ENCODE measurements at places on chromosomes 4 and X. TPM values are rescaled to one million over a fixed set of nuclear protein-coding genes. Genes with fewer than 3 reads are reported as not detected.
A peak's percentile ranks its signal among the peaks of the same experiment; 100 is the strongest.

The RTL5 gene
- 6.9 TPM for total RNA-seq

GRCh38 chr4:99062120-99062519 lies 26.5 kb downstream of the ADH5 start:
- DNase-seq = peak; percentile 46

GRCh38 chr4:183333983-183334382 lies 11.8 kb upstream of the CLDN24 start:
- DNase-seq = no peak

- DNase-seq = peak; percentile 77
These were observed 86.6 kb downstream of the ZNF330 start for GRCh38 chr4:141307241-141307689.

The CFAP299 gene
- 1.1 TPM for total RNA-seq

GRCh38 chr4:10172278-10172921 lies 55.8 kb upstream of the WDR1 start:
- no peak for DNase-seq

DNA sequence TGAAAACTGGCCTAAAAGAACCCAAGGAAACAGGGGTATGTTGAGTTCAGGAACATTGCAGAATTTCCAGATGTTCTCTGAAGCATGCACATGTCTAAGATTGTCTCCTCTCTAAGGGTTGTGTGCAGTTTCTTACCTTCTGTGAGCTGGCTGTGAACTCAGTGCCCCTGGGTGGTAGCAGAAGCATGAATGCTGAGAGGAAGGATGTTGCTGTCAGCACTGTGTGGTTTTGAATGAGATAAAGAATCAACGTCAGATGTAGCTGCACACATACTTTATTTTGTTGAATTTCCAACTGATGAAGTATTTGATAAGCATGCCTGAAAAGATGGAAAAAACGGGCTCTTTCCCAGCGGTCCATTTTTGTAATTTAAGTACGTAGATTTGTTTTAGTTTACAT lies 23.8 kb upstream of the CD38 start:
- no peak for DNase-seq

- no peak for DNase-seq
These were observed 9.9 kb downstream of the BEND4 start for GRCh38 chr4:42142591-42142990.

DNA sequence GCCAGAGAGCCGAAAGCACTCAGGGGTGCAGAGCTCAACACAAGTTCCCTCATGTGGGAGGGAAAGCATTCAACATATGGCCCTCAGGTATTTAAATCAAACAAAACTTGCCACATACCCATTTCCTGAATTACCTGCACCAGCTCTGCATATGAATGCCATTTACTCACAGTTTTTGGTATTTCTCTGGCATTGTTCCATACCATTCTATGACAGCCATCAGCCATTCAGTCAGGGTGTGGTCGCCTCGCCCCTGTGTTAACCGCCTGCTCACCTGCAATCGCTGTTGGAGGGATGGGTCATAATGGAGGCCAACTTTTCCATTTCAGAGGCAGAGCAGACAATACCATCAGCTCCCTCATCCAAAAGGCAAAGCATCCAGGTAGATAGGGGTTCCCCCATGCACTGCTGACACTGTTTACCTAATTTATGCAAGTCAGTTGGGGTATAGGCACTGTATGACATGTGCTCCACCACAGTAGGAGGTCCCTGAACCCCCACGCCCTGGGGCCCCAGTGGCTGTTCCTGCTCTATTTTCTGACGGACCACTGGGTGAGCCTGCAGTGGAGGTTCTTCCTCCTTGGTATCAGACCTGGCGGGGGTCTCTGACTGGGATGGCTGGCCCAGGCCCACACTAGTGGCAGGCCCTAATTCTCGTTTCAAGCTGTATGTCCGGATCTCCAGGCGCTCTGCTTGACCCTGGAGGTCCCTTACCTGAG lies 227.1 kb downstream of the ADGRL3 start:
- no peak for DNase-seq

The VEGFD gene
- 1.5 TPM for total RNA-seq

The PROM1 gene
- 276 TPM for total RNA-seq

The MTNR1A gene
- 1.5 TPM for total RNA-seq

GRCh38 chr4:141660880-141661279 lies 24.5 kb downstream of the IL15 start:
- DNase-seq = no peak

- no peak for DNase-seq
These were observed 534.8 kb downstream of the IQCM start for GRCh38 chr4:149280806-149281205.

DNA sequence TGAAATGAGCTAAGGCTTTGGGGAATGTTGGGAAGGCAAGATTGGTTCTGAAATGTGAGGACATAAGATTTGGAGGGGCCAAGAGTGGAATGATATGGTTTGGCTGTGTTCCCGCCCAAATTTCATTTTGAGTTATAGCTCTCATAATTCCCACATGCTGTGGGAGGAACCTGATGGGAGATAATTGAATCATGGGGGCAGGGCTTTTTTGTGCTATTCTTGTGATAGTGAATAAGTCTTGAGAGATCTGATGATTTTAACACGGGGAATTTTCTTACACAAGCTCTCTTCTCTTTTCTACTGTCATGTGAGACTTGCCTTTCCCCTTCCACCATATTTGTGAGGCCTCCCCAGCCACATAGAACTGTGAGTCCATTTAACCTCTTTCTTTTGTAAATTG lies 157.6 kb upstream of the C1QTNF7 start:
- no peak for DNase-seq

- DNase-seq = no peak
These were observed 3.4 kb downstream of the CPLX1 start for GRCh38 chr4:822361-823175.

GRCh38 chr4:69038582-69038981 lies 57.7 kb upstream of the UGT2B7 start:
- DNase-seq = no peak

DNA sequence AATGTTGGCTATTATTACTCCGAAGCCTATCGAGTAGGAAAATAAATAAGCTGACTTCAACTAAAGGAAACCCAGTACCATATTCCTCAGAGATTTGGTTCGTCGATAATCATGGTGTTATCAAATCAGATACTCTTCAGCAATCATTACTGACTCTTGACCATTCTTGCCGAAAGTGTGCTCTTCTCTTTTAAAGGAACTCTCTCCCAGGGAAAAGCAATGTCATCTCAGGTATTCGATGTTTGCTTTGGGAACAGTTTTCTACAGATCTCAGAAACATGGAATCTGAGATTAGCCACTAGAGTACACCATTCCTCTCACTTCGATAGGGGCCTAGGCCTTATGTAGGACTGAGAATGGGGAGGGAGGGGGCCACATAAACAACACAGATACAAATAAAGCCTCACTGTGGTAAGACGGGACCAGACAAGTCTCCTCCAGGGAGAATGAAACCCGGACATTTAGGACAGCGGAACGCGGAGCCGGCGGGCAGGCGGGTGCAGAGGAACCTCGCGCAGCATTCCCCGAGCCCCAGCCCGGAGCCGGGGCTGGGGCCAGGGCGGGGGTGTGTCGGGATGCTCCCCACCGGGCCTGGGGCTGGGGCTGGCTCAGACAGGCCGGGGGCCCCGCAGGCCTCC lies 581 bp downstream of the DNAJB14 start:
- peak; percentile 58 for DNase-seq

The COL4A6 gene
- total RNA-seq = 3.3 TPM

- DNase-seq = no peak
These were observed 322.2 kb downstream of the ADGRL3 start for GRCh38 chr4:61522312-61522711.

GRCh38 chr4:55395218-55395528 lies 584 bp upstream of the TMEM165 start:
- DNase-seq = no peak

The CXorf58 gene
- total RNA-seq = not detected

The MOB1B gene
- 34.2 TPM for total RNA-seq

DNA sequence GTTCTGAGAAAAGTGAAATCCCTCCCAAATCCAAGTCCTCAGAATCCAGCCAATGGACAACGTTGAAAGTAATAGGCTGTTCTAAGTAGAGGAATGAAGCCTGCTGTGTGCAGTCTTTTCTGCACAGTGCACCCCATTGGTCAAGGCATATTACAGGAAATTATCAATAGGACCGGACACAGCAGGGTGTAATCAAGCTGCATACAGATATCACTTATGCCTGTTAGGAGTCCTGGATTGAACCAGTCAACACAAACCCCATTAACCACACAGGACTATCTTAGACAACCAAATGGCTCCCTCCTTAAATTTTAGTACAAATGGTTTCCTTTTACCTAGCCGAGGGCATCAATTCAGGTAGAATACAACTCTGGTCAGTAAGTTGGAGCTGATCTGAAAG lies 34.2 kb upstream of the MAGEA8 start:
- DNase-seq = no peak

The MAGEA11 gene
- total RNA-seq = not detected

DNA sequence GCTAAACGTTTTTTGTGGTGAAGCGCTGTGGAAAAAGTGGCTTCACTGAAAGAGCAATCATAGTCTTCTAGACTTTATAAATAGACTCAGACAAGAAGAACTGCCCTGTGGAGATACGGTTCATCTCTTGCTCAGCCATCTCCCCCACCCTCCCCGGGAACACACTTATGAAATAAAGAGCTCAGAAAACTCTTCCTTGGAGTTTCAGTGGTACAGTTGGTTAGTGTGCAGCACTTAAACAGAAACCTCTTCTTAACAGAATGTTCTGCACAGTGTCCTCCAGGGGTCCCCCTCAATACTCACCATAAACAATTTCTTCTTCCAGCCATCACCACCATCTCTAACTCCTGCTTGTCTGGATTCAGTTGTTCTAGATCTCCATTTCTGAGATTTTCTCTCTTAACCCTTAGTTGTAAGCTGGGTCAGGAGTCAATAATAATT lies 313.0 kb downstream of the ARHGAP10 start:
- DNase-seq = peak; percentile 53

DNA sequence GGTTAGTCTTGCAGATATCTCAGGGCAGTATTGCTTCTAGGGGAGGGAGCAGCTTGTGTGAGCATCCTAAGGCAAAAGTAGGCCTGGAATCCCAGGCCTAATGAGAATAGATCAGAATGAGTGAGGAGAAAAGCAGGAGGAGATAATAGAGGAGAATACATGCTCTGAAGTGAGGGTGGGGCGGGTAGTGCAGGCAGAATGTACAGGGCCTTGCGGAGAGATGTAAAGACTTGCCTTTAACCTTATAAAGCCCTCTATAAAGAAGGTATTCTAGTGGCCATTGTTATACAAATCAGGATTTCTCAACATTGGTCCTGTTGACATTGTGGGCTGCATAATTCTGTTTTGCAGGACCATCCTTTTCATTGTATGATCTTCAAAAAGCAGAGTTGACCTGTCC lies 855.3 kb downstream of the PCDH7 start:
- DNase-seq = no peak

The TCP11X2 gene
- not detected for total RNA-seq

The PSAPL1 gene
- total RNA-seq = not detected

GRCh38 chr4:110639207-110640090 lies 16.6 kb upstream of the PITX2 start:
- DNase-seq = peak; percentile 61

GRCh38 chrX:154517101-154517781 lies 1.2 kb upstream of the FAM3A start:
- no peak for DNase-seq

DNA sequence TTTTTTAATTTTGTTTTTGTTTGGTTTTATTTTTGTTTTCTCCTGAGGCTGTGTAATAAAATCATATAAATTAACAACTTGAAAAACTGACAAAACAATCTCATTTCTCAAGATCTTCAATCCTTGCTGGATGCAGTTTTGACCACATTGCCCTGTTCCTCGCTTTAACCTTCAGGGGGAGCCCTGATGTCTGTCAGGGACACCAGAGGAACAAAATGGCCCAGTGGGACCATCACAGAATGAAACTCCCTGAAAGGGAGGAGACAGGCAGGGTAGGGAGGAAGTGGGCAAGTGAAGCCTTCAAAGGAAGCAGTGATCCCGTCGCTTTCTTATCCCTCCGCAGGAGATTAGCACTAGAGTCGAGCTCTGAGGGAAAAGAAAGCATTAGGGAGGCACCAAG lies 274.9 kb upstream of the LDB2 start:
- DNase-seq = no peak

GRCh38 chr4:87052615-87053014 lies 117.8 kb downstream of the AFF1 start:
- DNase-seq = no peak

GRCh38 chr4:10161840-10162239 lies 45.2 kb upstream of the WDR1 start:
- no peak for DNase-seq

DNA sequence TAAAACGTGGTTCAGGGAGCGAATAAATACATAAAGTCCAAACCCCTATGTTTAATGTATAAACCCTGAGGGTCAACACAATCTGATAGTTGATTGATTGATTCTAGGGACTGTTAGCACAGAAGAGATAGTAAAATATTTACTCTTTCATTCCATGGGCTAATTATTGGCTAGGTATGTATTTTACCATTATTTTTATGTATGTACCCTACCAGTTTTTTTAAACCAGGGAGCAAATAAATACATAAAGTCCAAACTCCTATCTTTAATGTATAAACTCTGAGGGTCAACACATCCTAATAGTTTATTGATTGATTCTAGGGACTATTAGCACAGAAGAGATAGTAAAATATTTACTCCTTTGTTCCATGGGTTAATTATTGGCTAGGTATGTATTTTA lies 40.0 kb downstream of the ZFX start:
- no peak for DNase-seq

GRCh38 chr4:106909486-106910188 lies 126.5 kb downstream of the DKK2 start:
- DNase-seq = no peak

GRCh38 chrX:41912923-41913322 lies 10.4 kb downstream of the CASK start:
- DNase-seq = no peak

GRCh38 chr4:106852426-106852825 lies 183.7 kb downstream of the DKK2 start:
- no peak for DNase-seq

DNA sequence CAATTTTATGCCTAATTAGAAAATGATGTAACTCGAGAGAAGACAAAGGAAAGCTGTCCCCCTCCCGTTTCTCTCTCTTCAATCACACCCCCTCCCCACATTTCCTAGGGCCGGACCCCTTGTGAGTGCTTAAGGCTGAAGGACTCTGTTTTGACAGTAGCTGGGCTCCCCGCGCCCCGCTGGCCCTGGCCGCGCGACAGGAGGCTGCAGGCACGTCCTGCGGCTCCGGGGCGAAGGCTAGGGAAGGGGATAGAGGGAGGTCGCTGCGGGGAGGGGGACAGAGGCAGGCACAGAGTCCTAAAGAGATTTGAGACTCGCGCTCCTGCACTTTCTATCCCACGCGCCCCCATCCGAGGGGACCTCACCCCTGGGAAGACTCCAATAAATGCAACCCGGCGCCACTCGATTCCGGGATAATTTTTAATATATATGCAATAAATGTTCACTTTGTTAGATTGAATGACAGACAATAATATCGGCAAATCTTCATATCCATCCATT lies 56.2 kb upstream of the TMEM33 start:
- DNase-seq = peak; percentile 44
